ENCODE measurements at places on chromosomes 6 and 20.
A peak's percentile ranks its signal among the peaks of the same experiment; 100 is the strongest.

DNA sequence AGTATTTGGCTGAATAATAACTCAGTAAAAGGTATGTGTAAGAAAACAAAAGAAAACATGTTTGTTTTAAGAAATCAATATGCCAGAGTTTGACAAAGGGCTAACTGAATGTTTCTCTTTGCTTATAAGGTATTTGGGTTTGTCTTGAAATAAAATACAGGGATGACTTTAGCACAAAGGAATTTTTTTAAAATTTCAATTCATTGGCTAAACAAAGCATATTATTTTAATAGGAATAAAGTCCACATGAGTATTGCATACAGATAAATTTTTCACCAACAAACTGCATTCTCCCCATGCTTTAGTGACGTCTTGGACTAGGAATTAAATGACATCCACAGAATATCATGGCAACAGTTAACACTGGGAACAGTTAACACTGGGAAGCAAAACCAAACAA, 480.0 kb upstream of the JAG1 start:
- no peak for DNase-seq

- no peak for DNase-seq
Measured at GRCh38 chr20:25064561-25065071, 6.7 kb upstream of the ACSS1 start.

GRCh38 chr20:60941379-60941778, 310.7 kb upstream of the CDH4 start:
- DNase-seq, result no peak

DNA sequence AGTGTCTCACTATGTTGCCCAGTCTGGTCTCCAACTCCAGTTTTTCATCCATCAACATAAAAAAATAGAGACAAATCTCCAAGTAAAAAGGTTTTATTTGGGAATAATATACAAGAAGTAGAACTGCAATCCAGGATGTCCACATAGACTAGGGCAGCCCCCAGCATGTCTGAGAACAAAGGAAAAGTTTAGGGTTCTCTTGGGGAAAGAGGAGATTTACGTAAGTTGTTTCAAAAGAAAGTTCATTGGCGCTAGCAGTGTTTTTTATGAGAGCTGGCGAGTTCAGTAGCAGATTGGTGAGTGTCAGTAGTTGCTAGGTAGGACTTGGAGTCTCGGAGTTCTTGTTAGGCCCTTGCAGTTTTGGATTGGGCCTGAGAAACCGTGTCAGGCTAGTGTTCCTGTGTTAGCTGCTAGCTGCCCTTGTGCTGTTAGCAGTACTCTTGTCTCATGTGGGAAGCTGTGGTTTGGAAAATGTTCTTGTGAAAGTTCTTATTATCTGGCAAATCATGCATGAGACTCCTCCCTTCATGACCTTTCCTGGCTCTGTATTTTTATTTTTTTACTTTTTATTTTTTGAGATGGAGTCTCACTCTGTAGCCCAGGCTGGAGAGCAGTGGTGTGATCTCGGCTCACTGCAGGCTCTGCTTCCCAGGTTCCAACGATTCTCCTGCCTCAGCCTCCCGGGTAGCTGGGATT, 24.7 kb downstream of the TTLL9 start:
- DNase-seq, result no peak

DNA sequence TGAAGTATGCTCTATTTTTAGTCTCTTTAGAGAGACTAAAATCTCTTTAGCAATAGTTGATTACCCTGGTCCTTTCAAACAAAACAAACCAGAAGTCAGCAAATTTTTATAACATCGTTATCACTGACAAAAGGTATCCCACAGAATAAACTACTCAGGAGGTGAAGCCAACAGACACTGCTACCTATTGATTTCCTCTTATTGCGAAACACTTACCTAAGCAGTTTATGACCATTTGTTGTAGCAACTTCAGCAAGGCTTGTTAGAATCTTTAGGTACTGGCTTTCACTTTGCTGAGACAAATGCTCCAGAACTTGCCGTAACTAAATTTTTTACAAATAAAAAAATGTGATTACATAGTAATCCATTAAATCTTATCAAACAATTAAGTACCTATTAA, 64.4 kb downstream of the HACE1 start:
- no peak for DNase-seq

DNA sequence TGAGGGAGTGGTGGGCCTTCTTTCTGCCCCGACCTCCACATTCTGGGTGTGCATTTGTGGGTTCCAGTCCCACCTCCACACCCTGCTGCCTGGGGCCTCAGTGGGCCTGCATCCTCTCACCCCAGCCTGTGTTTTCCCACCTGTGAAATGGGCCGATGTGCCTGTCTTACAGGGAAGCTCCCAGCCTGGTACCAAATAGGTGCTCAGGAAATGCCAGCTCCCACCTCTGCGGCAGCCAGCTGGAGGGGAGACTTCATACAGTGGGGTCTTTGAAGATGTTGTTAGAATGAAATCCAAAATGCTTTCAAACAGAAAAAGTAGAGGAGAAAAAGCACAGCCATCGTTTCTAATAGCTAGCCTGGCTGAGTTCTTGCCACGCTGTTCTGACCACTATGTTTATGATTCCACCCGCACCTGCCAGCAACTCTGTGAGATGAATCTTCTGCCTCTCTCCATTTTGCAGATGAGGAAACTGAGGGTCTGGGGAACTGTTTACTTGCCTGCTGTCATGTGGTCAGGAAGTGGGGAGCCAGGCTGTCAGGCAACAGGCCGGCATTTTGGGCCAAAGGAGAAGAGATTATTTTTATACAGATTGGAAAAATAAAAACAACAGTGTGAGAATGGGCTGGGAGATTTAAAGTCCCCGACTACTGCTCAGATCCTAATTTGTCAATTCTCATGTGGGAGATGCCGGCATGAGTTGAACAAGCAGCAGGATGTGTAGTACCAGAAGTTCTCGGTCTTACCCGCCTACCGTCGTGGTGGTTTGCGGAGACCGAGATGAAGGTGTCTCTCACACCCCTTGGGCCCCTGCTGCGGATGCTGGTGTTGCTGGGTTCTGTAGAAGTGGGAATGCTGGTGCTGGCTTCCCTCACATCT, 4.6 kb downstream of the TMEM181 start:
- DNase-seq, result peak; percentile 33

DNA sequence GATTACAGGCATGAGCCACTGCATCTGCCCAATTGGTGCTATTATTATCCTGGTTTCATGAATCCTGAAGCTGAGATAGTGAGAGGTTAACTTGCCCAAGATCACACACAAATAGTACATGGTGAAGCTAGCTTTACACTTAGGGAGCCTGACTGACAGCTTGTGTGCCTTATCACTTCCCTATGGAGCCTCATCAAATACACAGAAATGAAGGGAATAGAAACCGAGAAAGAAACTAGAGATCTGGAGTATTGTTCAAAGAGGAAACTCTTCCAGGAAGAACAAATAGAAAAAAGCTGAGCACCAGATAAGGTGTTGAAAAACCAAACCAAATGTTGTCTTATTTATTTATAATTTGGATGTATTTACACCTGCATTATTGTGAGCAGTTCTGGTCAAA, 155.0 kb upstream of the CITED2 start:
- DNase-seq, result no peak

DNA sequence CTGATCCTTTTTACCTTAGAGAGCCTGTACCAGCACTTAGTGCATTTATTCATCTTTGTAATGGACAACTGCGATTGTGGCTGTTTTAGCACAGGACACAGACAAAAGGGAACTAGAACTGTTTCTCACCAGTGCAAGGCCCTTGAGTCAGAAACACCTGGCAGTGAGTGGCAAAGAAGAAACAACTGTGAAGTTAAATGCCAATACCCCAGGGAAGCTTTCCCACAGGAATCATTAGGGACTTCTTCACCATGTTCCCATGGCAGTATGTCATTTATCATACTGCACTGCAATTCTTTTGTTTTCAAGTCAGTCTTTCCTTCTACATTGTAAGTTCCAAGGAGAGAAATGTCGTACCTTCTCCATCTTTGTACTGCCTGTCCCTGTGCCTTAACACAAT, 28.6 kb upstream of the CDYL start:
- DNase-seq, result no peak

DNA sequence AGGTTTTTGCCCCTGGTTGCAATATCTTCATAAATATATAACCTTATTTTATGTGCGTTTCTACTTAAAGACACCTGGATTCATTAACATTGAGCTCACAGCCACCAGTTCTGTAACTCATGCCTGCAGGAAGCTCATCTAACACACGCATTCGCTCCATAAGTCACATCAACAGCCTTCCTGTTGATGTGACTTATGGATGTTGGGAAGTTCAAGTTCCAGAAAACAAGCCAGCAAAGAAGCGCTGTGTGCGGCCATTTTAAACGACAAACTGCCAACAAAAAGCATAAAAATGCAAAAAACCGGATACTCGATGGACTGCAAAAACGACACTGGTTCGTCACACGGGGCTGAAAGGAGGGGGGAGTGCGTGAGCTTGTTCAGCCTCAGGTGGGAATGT, 77.9 kb upstream of the NFATC2 start:
- no peak for DNase-seq

DNA sequence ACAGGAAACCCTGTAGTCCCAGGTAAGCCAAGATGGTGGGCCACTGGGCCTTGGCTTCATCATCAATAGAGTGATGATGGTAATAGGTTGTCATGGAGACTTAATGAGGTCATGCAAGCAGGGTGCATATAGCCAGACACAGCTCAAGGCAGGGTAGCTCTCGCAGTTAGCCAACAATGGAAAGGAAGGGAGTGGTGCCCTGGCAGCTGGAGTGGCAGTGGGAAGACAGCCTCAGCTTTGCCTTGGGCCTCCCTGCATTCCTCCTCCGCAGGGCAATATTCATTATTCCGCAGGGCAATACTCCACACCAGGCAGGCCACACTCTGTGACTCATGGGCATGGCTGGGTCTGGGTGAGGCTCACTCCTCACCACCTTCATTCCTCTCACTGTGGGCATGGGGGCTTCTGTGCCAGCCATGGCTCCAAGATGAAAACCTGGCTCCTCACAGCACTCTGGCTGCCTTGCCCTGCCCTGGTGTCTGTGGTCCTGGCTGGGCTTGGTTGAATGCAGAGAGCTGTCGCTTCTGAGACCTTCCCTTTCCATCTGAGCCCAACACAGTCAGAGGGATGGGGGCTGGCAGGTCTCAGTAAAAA, 163.1 kb upstream of the PMEPA1 start:
- DNase-seq, result no peak

- no peak for DNase-seq
Measured at GRCh38 chr6:152858141-152858540, 107.5 kb downstream of the VIP start.

DNA sequence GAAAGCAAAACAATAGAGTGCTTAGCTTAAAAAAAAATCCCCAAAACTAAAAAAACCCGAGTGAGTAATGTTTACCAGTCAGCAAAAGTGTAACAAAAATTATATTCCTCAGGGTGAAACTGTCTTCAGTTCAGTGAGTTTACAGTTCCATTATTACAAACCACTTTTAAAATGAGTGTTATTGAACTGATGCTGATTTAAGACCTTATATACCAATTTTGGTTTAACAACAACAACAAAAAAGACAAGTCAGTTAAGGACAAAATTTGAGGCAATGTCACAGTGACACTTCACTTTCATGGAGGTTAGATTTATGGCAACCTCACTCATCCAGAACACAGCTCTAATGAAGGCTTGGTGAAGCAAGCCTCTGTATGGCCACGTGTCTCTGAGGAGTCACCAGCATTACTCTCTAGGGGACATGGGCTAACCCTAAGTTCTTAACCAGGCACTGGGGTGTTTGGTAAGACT, 630.8 kb downstream of the PHF3 start:
- DNase-seq, result no peak

DNA sequence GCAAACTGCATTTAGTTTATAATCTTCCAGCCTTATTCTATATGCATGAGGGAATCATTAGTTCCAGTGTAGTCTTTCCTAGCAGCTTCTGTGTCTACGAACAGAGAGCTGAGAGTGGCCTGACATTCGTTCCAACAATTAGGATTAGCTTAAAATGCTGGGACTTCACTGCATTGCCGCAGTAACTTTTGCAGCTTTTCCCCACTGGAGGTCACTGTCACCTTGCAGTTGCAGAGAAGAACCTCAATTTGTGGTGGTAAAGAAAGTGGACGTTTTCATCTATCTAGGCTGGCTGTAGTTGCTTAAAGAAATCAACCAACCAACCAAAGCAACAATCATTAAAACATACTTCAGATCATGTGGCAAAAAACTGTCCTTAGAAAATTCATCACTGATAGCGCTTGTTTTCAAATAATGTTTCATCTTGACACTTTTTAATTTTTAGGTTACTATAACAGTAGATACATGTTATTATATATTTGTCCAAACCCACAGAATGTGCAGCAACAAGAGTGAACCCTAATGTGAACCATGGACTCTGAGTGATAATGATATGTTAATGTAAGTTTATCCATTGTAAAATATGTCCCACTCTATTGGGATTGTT, 12.2 kb downstream of the MYLK4 start:
- peak; percentile 21 for DNase-seq

GRCh38 chr6:170098428-170099170, 192.3 kb downstream of the DLL1 start:
- DNase-seq, result peak; percentile 38

DNA sequence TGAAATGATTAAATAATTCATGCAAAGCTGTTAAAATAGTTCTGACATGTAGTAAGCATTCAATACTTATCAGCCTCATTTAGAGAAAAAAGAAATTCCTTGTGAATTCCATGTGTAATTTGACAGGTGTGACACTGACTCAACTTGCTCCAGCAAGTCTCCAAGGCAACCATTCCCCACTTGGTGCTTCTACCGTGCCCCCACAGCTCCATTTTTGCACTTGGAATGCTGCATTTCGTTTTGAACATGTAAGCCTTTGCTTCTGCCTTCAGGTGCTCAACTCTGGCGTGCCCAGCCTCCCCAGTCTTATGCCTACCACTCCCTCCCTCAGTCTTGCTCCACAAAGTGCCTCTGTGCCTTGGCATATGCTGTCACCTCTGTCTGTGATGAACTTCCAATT, 760.6 kb upstream of the CHD6 start:
- DNase-seq, result no peak

DNA sequence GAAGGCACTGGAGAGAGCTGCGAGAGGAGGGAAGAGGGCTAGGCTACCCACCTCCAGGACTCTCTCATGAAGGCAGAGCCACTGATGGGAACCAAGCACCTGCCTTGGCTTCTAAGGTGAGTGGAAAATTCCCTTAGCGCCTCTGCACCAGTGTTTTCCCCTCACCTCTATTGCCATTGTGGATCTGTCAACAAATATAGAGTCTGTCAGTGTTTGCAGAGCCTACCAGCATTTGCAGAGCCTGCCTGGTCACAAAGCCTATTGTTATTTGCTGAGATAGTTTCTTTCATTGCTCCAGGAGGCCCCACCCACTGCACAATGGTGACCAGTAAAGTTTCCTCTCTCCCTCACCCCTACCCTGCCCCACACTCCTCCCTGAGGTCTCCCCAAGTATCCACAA, 141.9 kb downstream of the MRPL14 start:
- no peak for DNase-seq

DNA sequence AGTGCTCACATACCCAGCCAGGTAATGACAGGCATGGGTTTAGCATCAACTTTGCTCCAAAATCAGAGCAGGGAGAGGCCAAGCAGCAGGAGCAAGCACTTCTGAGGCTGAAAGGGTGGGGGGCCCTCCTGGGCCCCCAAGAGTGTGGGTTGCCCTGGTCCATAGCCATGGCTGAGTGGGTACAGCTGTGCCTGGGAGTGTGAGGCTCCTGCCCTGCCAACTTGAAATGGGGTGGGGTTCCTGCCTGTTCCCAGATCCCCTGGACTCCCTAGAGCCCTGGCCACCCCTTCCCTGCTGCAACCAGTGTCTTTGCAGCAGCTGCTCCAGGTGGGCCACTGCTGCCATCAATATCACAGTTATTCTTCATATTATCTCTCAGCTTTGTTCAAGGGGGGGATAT, 1224.2 kb upstream of the GJE1 start:
- peak; percentile 22 for DNase-seq

All from CD8-positive, alpha-beta memory T cell (primary cell).